NCI-H1092 treated with DMSO at 0.1 percent for 48 hours (cell line): ENCODE measurements at places on chromosomes 16 and 17.

- peak; percentile 87 for DNase-seq
These were observed 68.6 kb downstream of the SEC14L1 start for GRCh38 chr17:77209330-77209748.

DNA sequence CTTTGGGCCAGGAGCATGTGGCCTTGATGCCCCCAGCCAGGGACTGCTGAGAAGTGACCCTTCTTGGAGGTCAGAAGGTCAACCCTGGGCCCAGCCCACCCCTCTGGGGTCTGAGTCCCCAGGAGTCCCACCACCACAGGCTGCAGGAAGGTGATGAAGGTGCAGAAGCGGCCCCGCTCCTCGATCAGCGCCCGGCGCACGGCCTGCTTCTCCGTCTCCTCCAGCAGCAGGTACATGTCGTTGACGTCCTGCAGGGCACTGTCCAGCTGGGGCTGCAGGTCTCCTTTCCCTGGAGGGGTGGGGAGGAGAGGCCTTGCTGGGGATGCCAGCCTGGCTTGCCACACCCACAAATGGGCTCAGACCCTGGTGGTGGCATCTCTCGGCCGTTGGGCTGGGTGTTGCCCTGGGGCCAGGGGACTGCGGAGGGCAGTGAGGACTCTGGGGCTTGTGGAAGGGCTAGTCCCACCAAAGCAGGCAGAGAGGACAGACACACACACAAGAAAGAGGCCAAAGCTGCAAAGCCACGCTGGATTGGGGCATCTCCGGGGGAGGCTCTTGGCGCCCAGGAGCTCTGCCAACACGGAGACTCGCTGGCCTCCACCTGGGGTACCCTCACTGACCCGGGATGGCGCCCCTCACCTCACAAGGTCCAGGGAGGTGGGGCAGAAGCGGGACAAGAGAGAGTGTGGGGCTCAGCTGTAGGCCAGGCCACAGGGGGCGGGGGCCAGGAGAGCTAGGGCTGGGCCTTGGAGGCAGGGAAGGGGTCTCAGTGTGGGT, 7.5 kb downstream of the MTSS2 start:
- no peak for DNase-seq

DNA sequence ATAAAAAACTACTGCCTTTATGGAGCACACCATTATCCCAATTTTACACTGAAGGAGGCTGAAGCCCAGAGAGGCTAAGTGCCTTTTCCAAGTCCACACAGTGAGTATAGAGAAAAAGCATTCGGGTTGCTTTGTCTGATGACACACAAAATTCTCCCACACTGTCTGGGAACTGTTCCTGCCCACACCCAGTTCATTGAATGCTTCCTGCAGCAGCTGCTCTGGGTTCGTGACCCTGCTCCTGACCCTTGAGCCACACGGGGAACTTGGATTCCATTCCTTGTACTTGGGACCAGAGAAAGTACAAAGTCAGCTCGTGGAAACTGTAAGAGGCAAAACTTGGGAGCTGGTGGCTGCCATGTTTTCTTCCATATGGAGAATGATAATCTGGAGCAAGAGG, 57.9 kb downstream of the AKAP1 start:
- DNase-seq, result no peak

GRCh38 chr16:88309908-88310265, 72.9 kb upstream of the ZNF469 start:
- DNase-seq, result no peak

GRCh38 chr17:49497148-49498028, 2.3 kb downstream of the NGFR start:
- no peak for DNase-seq

- peak; percentile 35 for DNase-seq
These were observed 2.1 kb upstream of the MFAP4 start for GRCh38 chr17:19388791-19389785.

DNA sequence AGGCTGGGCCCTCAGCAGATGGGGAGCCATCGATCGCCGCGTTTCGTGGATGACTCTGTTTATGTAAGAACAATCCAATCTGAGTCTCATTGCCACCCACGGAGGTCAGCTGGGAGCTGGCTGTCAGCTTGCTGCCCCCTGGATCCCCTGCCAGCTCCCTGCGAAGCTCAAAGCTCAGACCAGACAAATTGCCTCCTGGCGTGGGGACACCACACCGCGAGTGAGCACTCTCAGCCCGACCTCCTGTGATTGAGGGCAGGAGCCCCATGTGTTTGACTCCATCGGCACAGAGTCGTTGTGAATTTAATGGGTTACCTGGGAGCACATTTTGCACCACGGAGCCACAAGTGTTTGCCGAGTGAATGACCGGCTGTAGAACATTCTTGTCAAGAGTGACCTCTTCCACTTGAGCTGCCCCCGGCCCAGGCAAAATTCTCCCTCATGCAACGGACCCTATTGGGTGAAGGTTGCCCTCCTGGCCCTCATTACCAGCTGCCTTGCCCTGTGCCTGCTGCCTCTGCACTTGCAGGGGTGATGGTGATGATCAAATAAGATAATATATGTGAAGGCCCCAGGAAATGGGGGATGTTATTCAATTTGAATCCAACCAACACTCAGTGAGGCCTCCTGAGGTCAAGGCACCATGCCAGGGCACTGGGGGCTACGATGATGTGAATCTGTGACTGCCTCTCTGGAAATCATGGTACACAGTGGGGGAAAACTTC, 7.6 kb upstream of the GFAP start:
- DNase-seq, result no peak
